ENCODE measurements at places on chromosomes 1 and 21.

GRCh38 chr1:230509281-230509977, 83.3 kb upstream of the PGBD5 start:
- peak; percentile 83 for DNase-seq

- DNase-seq, result peak; percentile 91
These were observed 49.1 kb upstream of the CR2 start for GRCh38 chr1:207404849-207405525.

DNA sequence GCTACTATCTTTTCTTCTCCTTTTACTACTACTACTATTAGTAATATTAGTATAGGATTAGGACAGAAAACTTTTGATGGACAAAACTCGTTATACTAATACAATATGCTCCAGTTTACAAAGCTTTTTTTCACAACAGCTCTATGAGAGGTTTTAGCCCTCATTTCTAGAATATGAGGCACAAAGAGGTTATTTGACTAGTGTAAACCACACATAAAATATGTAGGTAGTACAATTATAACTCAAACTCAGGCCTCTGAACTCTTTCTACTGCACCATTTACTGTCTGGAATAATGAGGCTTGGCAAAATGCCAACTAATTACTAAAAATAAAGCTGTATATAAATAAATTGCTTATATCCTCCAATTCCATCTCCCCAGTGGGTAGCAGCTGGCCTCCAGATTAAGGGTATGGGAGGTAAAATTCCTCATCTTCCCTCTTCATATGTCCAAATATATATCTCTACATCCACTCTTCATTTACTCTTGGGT, 99.9 kb downstream of the LYST start:
- DNase-seq, result no peak

DNA sequence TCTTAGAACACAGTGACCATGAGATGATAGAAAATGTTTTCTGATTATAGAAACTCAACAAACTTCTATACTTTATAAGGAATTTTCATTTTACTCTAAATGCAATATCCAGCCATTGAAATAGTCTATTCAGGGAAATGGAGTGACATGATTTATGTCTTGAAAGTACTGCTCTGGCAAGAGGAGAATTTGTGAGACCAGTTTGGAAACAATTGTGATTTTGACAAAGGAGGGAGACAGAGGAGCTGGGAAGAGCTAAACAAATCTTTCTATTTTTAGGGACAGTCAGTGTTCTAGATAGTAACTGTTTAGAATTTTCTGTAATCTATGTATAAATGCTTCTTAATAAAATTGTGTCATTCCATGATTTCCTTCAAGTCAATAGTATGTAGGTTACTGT, 252.3 kb downstream of the FMN2 start:
- no peak for DNase-seq

- DNase-seq, result peak; percentile 67
These were observed 35.6 kb upstream of the ID3 start for GRCh38 chr1:23594927-23595353.

DNA sequence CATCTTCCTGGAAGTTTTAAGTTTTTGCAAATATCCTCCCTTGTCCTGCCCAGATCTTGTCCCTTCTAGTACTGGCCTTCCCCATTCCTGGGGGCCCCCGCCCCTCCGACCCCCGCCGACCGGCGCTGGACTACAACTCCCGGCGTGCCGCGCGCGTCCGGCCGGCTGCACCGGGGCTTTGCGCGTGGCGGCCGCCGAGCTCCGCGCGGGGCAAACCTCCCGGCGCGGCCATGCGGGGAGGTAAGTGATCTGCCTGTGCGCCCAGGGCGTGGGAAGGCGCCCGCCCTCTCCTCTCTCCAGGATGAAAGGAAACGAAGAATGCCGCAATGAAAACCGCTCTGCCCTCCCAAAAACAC, 3.2 kb upstream of the SAMD13 start:
- peak; percentile 53 for DNase-seq

DNA sequence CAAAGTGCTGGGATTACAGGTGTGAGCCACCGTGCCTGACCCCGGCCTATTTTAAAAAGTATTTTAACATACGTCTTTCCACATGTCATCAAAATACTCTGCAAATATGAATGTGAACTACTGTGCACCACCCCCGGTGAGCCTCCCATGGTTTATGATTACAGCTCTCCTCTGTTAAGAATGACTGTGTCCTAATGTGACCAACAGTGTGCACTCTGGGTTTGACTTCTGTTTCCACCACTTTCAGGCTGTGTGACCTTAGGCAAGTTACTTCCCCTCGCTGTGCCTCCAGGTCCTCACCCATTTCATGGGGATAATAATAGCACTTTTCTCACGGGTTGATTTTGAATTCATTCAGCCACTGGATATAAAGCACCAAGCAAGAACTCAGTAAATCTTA, 14.7 kb downstream of the AMPD2 start:
- DNase-seq, result peak; percentile 69

DNA sequence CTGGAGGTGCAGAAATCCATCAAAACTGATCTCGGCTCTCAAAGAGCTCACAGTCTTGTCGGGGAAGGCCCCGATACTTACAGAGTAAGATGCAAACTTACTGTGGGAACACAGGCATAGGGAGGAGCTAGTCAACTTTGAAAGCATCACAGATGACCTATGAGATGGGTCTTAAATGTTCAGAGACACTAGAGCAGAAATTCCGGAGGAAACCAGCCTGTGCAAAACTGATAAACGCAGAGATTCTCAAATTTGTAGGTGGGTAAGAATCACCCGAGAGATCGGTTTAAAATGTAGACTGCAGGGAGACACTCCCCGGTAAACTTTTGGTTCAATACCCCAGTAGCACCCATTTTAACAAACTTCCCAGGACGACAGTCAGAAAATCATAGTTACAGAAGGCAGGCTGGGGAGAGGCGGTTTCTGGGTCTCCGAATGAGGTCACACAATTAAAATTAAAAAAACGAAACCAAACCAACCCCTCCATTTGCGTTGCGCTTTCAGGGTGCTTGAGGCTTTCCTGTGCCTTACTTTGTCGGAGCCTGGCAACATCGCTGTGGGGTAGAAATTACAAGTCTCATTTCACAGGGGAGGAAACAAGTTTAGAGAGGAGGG, 755 bp upstream of the THRAP3 start:
- DNase-seq, result peak; percentile 68

- no peak for DNase-seq
These were observed 421.4 kb upstream of the B3GALT2 start for GRCh38 chr1:193607787-193608186.

DNA sequence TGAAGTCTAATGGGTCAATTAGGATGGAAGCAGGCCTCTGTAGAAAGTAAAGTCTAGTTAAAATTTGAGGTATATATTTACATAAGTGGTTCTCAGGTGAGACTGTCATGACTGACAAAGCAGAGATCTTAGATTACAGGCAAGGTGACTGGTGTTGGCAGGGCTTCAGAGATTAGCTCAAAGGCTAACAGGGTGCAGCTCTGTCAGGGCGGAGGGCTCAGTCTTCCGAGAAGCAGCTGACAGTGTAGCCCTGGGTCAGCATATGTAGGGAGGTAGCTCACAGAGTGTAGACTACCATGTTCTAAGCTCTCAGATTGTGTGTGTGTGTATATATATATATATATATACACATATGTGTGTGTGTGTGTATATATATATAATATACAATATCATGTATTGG, 54.7 kb downstream of the RBM11 start:
- DNase-seq, result no peak

GRCh38 chr1:10561497-10561896, 86.7 kb downstream of the PEX14 start:
- DNase-seq, result no peak

DNA sequence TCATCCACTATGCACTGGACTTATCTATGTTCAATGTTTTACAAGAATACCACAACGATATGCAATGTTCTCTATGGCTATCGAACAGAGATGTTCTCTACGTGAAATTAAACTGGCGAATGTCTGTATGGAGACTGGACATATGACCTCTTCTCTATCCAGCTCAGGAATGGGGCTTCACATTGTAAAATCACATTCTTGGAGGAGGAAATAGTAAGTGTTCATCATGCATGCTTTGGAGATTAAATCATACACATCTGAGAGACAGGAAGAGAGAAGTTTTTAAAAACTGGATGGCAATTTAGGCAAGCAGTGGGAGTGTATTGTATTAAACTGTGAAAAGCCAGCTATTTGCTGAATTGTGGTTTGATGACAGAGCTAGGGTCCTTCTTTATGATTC, 47.9 kb upstream of the RGL1 start:
- DNase-seq, result no peak

DNA sequence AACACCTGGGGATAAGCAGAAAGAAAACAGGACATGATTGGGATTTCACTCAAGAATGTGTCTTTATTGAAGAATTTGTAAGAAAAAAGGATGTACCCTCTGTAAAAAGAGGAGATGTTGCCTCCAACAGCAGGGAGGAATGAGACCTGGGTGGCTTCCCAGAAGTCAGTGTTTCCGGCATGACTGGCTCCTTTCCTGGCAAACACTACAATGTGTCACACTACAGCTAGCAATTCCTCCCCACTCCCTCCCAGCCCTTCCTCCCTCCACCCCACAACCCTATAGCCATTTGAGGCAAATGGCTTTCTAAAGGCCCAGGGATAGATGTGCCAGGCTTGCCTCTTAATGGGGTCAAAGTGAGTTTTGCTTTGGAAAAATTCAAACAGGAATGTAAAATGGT, 11.5 kb upstream of the COL8A2 start:
- no peak for DNase-seq

- no peak for DNase-seq
These were observed 48.1 kb downstream of the MAP3K21 start for GRCh38 chr1:233375653-233376052.

DNA sequence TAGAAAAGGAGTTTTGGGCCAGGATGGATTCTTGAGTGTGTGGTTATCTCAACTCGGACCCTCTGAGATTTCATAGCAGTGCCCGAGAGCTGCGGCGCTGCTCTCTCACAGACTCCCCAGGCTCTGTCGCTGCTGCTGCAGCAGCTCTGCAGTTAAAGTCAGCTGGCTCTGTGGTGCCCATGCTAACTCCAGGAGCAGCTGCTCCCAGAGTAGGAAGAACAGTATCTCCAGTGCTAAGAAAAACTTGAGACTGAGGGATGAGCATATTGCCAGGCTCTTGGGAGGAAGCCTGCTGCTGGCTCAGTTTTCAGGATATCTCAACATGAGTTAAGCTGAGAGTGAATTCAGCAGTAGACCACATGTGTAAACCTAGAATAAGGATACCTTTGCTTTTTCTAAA, 4.5 kb downstream of the LCE2D start:
- DNase-seq, result no peak

GRCh38 chr1:231630558-231631205, 4.1 kb downstream of the DISC1 start:
- DNase-seq, result no peak

DNA sequence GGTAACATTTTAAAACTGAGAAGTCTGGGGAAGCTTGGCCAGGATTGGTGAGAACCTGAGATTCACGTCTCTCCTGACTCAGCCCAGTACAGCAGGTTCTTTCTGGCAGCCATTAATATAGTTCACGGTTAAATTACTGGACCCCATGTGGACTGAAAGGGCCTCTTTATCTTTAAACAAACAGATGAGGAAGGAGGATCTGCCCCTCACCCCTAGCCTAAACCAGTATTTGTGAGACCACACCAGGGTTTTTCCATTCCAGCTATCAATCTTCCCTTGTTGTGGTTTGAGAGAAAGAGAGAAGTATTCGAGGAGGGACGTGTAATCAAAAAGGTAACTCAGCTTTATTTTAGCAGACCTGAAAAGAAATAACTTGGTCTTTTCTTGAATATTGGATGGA, 137.1 kb downstream of the PROX1 start:
- DNase-seq, result no peak

All from suppressor macrophage (primary cell).